ENCODE measurements at places on chromosomes 6 and 20.

- peaks cover 8% of the 10 kb centered on the region for H3K4me1 ChIP-seq
- no peaks in the 10 kb centered on the region for H3K27me3 ChIP-seq
- H3K4me3 ChIP-seq = no peak overlapping the region
- H3K36me3 ChIP-seq = no peaks in the 10 kb centered on the region
- no peak for DNase-seq
- no peak overlapping the region for H3K27ac ChIP-seq
These were observed 33.2 kb upstream of the HBS1L start for GRCh38 chr6:135087803-135088202.

- H3K27me3 ChIP-seq = no peaks in the 10 kb centered on the region
- H3K4me3 ChIP-seq = no peak within 1 kb of the TSS
These were observed at the start of gene SLC18B1 for GRCh38 chr6:132797951-132798868. Gene SLC18B1 (minus strand): TSS chr6:132798637. CDS start chr6:132798456, 181 bp downstream.

DNA sequence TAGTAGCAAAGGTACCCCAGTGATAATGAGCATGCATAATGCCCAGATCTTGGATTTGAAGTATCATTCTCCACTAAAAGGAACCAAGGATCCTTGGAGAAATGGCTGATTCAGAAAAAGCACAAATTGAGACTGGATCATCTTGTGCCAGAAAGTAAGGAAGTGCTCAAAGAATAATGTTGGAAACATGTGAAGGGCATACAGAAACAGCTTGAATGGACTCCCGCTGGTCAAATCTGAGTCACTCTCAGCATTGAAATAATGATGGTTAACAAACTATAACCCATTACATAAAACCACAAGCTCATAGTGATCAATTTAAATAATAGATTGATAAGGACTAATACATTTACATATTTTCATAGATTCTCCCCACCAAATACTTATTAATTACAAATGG, 3.6 kb upstream of the OSTM1 start:
- no peaks in the 10 kb centered on the region for H3K4me1 ChIP-seq
- H3K27me3 ChIP-seq = no peaks in the 10 kb centered on the region
- H3K36me3 ChIP-seq = no peaks in the 10 kb centered on the region
- no peak overlapping the region for H3K4me3 ChIP-seq

DNA sequence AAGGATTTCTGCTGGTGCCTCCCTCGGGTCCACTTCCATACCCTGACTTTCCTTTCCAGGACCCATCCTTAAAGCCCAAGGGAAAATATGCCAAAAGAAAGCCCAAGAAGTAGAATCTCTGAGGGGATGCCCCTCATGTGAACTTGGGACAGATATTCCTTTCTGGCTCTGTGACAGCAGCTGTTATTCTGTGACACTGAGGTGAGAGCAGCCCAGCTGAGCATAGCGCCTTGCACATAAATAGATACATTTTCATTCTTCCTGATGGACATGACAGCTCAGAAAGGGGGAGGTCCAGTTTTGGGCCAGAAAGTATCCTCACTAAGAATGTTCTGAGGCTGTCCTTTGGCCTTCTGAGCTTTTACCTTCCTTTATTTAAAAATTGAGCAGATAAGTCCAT, 353.2 kb downstream of the SAMD5 start:
- DNase-seq = no peak
- no peak overlapping the region for H3K4me3 ChIP-seq
- H3K27me3 ChIP-seq = no peaks in the 10 kb centered on the region
- H3K36me3 ChIP-seq = no peaks in the 10 kb centered on the region

- H3K27ac ChIP-seq = peak overlapping the region; percentile 95
- H3K4me3 ChIP-seq = peak overlapping the region; percentile 15
- peaks cover 70% of the 10 kb centered on the region for H3K4me1 ChIP-seq
- peak; percentile 78 for DNase-seq
These were observed 10.7 kb downstream of the SDC4 start for GRCh38 chr20:45337367-45338120.

DNA sequence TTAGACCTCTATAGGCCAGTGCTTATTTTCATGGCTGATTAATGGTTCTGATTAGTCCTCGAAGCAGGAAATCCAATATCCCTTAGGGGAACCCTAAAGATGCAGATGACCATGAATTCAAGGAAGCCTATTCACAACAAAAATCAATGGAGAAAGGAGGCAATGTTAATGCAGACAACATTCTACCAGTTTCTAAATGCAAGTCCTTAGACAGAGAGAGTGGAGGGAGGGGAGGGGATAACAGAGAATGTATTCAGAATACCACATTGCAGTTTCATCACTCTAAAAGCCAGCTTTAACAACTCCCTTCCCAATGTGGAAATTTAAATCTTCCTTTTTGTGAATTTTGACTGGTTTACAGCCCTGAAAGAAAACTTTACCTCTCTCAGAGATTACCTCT, 87.1 kb upstream of the POU3F2 start:
- H3K36me3 ChIP-seq = no peaks in the 10 kb centered on the region
- H3K4me1 ChIP-seq = 0 out of 2 replicates have a peak, but pooled peaks cover 3% of the 10 kb centered on the region
- H3K4me3 ChIP-seq = no peak overlapping the region

DNA sequence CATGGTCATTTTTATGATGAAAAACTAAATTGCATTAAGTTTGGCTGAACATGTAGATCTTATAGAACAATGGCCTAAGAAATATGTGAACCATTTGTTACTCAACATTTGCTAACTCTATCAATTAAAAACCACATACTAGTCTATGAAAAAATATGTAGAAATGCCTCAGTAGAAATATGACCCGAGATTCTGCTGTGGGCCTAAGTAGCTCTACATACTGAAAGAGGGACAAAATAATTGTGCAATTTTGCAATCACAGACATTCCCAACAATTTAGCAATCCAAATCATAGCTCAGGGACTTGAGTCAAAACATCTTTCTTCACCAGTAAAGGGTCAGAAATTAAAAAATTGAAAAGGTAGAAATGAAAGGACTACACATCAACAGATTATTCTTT, 619.0 kb downstream of the FRK start:
- H3K27me3 ChIP-seq = no peaks in the 10 kb centered on the region
- no peaks in the 10 kb centered on the region for H3K4me1 ChIP-seq
- no peak for DNase-seq
- no peak overlapping the region for H3K4me3 ChIP-seq

- H3K4me3 ChIP-seq = no peak overlapping the region
- no peaks in the 10 kb centered on the region for H3K36me3 ChIP-seq
- H3K27me3 ChIP-seq = peaks cover 2% of the 10 kb centered on the region
- H3K4me1 ChIP-seq = no peaks in the 10 kb centered on the region
These were observed 67.5 kb upstream of the NRN1 start for GRCh38 chr6:6074190-6074589.

DNA sequence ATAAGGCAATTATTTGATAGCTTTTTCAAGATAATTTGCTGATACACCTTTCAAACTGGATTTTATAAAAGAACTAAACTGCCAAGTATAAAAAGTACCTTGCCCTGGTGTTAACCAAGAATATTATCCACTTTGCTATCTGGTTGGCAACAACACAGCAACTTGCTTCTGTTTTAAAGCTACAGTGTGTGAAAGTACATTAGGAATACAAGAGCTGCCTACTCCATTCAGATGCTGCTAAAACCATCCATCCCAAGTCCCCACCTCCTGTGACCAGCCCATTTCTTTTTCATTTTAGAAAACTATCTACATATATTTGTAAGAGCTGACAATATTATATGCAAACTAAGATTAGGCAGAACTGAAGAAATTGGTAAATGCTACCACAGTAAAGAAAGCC, 12.8 kb downstream of the CLDN20 start:
- peak overlapping the region; percentile 45 for H3K27ac ChIP-seq
- peaks cover 8% of the 10 kb centered on the region for H3K4me1 ChIP-seq
- no peaks in the 10 kb centered on the region for H3K36me3 ChIP-seq
- DNase-seq = no peak

DNA sequence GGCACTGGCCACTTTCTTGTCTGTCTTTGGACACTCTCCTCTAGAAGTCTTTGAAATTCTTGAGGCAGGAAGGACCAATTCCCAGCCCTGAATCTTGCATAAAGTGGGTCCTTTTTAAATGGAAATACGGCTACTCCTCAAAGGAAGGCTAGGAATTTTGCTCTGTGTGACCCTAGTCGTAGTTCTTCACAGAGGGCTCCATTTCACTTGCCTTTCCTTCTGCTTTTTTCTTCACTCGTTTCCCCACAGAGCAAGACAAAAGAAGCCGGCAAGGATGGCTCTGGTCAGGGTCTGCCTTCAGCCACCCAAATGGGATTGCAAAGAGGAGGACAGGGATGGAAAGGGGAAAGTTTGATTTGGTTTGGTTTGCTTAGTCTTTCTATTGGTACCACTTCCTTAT, 25.8 kb downstream of the HLA-E start:
- DNase-seq = no peak
- no peak overlapping the region for H3K4me3 ChIP-seq
- H3K27me3 ChIP-seq = no peaks in the 10 kb centered on the region
- H3K36me3 ChIP-seq = no peaks in the 10 kb centered on the region

- DNase-seq = no peak
- no peak overlapping the region for H3K27ac ChIP-seq
- no peak overlapping the region for H3K4me3 ChIP-seq
These were observed 74.8 kb downstream of the IYD start for GRCh38 chr6:150443621-150444020.

GRCh38 chr6:144302701-144303372, 17.7 kb downstream of the UTRN start:
- H3K27me3 ChIP-seq = no peaks in the 10 kb centered on the region
- H3K4me3 ChIP-seq = no peak overlapping the region
- peaks cover 3% of the 10 kb centered on the region for H3K36me3 ChIP-seq

- no peak for DNase-seq
- no peak overlapping the region for H3K4me3 ChIP-seq
- H3K27ac ChIP-seq = no peak overlapping the region
- no peaks in the 10 kb centered on the region for H3K36me3 ChIP-seq
These were observed 11.5 kb downstream of the DLGAP4 start for GRCh38 chr20:36317675-36318074.

DNA sequence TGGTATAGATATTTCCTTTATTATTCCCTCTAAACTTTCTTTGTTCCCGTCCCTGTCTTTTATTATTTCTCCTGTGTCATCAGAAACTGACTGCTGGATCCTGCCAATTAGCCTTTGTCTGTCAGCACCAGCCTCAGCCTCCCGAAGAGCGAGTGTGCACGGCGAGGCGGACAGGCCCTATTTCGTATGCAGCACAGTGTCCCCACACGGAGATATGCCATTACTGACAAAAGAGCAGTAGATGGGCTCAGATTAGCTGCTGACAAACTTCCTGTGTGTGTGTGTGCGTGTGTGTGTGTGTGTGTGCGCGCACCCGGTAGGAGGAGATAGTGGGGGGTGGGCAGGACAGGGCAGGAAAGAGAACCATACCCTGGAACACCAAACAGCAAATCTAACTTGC, 99.5 kb upstream of the ZFP64 start:
- DNase-seq = no peak
- peaks cover 12% of the 10 kb centered on the region for H3K4me1 ChIP-seq
- H3K27ac ChIP-seq = no peak overlapping the region
- H3K27me3 ChIP-seq = peaks cover 17% of the 10 kb centered on the region

DNA sequence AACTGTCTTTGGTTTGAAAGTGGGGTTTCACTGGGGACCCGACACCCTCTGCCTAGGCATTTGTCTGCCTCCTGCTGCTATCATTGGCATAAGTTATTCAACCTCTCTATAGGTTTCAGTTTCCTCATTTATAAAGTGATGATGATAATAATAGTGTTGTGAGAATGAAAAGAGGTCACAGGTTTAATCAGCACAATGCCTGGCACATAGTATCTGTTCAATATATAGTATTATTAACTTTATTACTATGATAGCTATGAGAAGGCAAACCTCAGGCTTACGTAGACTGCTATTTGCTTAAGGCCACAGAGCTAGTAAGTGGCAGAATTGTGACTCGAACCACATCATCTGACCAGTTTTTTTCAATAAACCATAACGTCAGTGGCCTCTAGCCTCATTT, 256.8 kb downstream of the CDKAL1 start:
- no peak for DNase-seq
- H3K27me3 ChIP-seq = no peaks in the 10 kb centered on the region
- H3K27ac ChIP-seq = no peak overlapping the region
- no peak overlapping the region for H3K4me3 ChIP-seq
- no peaks in the 10 kb centered on the region for H3K4me1 ChIP-seq

DNA sequence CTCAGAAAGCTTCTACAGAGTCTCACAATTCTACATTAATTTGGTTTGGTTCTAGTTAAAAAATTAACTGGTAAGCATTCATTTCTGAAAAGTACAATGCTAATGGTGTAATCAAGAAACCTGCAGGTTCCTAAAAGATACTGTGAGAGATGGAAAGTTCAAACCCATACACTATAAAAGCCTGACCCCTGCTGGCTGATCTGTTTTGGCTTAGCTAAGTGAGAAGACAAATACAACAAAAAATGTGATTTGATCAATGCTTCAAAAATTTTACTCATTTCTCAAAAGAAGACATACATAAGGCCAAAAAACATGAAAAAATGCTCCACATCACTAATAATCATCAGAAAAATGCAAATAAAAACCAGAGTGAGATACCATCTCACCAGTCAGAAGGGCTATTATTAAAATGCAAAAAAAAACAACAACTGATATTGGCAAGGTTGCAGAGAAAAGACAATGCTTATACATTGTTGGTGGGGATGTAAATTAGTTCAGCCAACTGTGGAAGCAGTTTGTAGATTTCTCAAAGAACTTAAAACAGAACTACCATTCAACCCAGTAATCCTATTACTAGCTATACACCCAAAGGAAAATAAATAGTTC, 102.8 kb downstream of the MOXD1 start:
- no peaks in the 10 kb centered on the region for H3K27me3 ChIP-seq
- no peak overlapping the region for H3K4me3 ChIP-seq
- no peak overlapping the region for H3K27ac ChIP-seq
- DNase-seq = peak; percentile 60
- H3K4me1 ChIP-seq = no peaks in the 10 kb centered on the region

GRCh38 chr20:44723798-44724362, 8.7 kb downstream of the CCN5 start:
- no peak overlapping the region for H3K4me3 ChIP-seq
- peaks cover 27% of the 10 kb centered on the region for H3K4me1 ChIP-seq
- H3K27me3 ChIP-seq = no peaks in the 10 kb centered on the region
- no peak for DNase-seq
- no peaks in the 10 kb centered on the region for H3K36me3 ChIP-seq

DNA sequence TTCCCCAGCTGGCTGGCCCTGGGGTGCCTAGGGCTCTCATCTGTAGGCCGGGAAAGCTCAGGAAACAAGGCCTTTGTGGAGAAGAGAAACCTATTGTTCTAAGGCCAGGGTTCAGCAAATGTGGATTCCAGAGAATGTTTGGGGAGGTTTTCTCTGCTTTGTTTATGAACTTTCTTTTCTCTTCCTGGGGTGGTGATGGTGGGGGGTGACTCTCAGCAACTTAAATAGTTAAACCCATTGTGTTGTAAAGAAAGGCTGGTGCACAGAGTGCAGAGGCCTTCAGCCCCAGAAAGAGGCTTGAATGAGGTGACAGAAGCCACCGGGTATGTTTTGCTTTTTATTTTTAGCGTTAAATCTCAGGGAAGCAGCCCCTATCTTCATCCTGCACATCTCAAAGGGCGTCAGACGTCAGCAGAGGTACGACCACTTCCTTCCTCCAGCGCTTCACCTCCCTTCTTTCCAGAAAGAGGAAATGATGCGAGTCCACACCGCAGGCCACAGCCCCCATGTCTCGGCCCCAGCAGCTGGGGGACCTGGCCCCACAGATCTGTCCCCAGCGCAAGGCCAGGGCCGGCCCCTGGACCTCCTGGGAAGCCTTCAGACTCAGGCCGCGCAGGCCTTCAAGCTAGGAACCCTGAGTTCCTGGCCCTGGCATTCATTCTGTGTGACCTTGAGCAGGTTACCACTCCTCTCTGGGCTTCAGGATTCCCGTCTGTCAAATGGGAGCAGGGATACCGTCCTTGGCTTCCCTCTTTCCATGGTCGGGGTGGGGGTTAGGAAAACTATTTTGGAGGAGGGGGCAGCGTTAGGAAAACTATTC, 605 bp upstream of the PPP1R16B start:
- no peak for DNase-seq
- H3K4me3 ChIP-seq = no peak overlapping the region
- H3K27ac ChIP-seq = no peak overlapping the region
- H3K4me1 ChIP-seq = peaks cover 3% of the 10 kb centered on the region

GRCh38 chr20:46341074-46342009, 33.0 kb upstream of the CDH22 start:
- peaks cover 58% of the 10 kb centered on the region for H3K27me3 ChIP-seq
- H3K36me3 ChIP-seq = no peaks in the 10 kb centered on the region
- H3K27ac ChIP-seq = no peak overlapping the region
